ENCODE measurements at places on chromosomes 2 and 18.

GRCh38 chr18:62558015-62558663 lies 35.3 kb downstream of the ZCCHC2 start:
- no peak for DNase-seq

- DNase-seq: no peak
Measured at GRCh38 chr2:133821107-133821760, 253.0 kb upstream of the NCKAP5 start.

- DNase-seq: no peak
Measured at GRCh38 chr2:32200814-32201213, 35.1 kb downstream of the SLC30A6 start.

- DNase-seq: no peak
Measured at GRCh38 chr2:84526562-84526961, 10.3 kb downstream of the DNAH6 start.

GRCh38 chr2:206354129-206354528 lies 79.7 kb downstream of the ZDBF2 start:
- no peak for DNase-seq

DNA sequence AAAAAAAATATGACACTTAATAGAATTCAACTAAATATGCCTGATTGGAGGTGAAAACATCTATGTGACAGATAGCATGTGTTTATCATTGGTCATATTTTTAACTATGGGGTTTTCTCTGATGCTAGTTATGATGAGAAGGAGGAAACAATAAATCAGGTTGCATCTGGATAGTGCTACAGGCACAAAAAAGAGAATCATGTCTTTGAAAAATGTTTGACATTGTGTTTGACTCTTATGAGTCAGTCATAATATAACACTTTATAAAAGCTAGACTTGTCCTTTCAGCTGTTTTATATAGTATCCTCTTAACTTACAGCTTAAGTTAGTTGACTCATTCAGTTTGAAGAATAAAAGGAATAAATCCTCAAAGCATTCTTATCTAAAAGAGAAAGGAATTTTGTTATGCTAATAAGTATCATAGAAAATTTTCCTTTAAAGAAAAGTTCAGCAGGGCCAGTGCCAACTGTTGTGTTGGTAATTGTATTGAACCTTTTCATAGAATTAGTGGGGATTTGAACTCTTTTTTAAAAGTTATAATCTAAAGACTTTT lies 78.4 kb upstream of the UBXN4 start:
- DNase-seq: no peak

DNA sequence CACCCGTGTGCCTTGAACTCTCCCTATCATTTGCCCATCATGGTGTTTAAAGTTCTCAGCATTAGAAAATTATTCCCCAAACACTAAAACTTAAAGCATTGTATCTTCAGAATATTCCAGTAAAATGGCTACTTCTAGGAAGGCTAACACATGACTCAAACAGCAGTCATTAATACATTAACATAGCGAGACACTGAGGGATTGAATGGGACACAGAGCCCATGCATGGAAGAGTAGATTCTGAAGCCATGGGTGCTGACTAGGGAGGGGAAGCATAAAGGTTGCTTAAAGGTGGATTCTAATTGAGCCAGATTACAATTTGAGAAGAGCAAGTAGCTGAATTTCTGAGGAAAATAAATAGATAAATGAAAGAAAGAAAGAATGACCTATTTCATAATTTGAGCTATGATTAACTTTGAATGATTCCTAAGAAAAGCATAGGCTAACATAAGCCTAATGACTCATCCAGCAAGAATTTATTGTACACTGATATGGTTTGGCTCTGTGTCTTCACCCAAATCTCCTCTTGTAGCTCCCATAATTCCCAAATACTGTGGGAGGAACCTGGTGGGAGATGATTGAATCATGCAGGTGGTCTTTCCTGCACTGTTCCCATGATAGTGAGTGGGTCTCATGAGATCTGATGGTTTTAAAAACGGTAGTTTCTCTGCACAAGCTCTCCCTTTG lies 79.8 kb upstream of the PIK3C3 start:
- no peak for DNase-seq

DNA sequence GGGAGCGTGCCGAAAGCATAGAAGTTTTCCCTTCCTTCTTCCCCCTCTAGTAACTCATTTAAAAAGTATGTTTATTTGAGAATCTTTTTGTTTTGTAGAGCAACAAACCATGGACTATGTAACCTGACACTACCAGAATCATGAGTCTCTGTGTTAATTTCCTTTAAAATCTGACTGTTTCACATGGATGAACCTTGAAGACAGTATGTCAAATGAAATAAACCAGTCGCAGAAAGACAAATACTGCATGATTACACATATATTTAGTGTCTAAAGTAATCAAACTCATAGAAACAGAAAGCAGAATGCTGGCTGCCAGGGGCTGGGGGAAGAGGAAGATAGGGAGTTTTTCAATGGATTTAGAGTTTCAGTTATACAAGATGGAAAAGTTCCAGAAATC lies 32.3 kb downstream of the PTPN2 start:
- no peak for DNase-seq

- no peak for DNase-seq
Measured at GRCh38 chr2:20156076-20156759, 68.7 kb downstream of the SDC1 start.

- peak; percentile 52 for DNase-seq
Measured at GRCh38 chr2:62196278-62196901, 475 bp downstream of the B3GNT2 start.

GRCh38 chr2:127859712-127860085 lies 1.7 kb upstream of the POLR2D start:
- peak; percentile 50 for DNase-seq

DNA sequence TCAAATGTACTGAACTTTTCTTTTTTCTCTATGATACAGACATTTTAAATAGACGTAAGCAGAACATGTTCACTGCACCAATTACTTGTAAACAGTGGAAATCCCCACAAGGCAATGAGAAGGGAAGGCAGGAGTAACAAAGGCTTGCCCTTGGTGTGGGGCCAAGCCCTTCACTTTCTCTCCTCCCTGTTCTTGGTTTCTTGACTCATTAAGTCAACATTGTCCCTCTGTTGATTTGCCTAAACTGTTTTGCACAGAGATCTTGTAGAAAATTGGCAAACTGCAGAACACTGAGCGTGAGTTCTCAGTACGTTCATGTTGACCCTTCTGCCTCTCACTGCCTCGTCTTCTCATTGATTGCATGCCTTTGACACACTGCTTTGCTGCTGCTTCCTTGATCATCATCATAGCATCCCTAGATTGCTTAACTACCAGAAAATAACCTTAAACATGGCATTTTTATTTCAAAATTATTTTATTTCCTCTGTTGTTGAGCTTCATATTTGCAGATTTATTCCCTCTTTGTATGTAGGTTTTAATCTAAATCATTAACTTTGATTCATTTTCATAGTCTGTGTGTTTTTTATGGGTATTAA lies 257.7 kb downstream of the PTGR3 start:
- DNase-seq: no peak

DNA sequence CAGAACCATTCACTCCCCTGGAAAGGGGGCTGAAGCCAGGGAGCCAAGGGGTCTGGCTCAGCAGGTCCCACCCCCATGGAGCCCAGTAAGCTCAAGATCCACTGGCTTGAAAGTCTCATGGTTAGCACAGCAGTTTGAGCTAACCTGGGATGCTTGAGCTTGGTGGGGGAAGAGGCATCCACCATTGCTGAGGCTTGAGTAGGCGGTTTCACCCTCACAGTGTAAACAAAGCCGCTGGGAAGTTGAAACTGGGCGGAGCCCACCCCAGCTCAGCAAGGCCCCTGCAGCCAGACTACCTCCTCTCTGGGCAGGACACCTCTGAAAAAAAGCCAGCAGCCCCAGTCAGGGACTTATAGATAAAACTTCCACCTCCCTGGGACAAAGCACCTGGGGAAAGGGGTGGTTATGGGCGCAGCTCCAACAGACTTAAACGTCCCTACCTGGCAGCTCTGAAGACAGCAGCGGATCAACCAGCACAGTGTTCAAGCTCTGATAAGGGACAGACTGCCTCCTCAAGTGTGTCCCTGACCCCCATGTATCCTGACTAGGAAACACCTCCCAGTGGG lies 14.7 kb upstream of the TTC32 start:
- DNase-seq: no peak

GRCh38 chr18:10213526-10213925 lies 240.9 kb upstream of the APCDD1 start:
- DNase-seq: no peak

DNA sequence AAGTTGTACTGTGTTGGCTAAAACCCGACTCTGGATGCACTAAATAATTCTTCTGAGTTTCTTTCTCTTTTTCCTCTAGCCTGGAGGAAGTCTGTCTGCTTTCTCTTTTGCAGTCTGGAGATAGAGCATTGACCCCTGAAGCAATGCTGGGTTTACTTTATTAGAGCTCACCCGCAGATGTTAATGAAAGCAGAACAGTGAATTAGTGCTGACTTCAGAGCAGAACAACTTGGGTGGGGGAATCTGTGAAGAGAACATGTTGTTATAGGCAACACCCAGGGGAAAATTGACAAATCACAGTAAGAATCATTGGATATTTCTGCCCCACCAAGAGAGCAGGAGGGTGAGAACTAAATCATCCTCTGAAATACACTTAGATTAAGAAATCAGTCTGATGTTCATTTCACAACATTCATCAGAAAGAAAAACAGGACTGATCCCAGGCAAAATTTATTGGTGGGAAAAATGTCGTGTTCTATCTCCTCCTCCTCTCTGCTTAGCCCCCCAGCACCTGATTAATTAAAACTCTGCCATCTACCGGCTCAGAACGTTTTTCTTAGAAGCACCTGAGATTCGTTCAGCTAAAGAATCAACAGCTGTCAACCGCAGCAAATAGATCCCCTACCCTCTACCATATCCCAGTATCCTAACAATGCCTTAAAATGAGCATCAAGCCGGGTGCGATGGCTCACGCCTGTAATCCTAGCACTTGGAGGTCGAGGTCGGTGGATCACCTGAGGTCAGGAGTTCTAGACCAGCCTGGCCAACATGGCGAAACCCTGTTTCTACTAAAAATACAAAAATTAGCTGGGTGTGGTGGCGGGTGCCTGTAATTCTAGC lies 165.1 kb downstream of the FMNL2 start:
- DNase-seq: no peak

- DNase-seq: no peak
Measured at GRCh38 chr2:5691221-5691984, 781 bp upstream of the SOX11 start.

DNA sequence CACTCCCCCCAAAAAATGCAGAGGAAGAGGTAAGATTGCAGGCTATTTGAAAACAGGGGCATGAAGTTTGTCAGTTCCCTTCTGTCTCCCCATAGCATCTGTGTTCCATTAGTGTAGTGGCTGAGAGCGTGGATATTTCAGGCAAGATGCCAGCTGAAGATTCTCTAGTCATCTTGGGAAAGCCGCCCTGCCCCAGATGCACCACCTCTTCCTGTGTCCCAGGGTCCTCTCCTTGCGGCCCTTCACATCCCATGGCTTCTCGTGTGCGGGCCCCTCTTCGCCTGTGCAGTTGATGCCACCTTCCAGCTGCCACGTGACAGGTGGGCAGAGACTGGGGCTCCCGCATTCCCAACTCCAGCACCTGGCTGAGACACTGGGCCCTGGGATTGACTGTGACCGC lies 16.1 kb downstream of the TMEM127 start:
- DNase-seq: no peak

DNA sequence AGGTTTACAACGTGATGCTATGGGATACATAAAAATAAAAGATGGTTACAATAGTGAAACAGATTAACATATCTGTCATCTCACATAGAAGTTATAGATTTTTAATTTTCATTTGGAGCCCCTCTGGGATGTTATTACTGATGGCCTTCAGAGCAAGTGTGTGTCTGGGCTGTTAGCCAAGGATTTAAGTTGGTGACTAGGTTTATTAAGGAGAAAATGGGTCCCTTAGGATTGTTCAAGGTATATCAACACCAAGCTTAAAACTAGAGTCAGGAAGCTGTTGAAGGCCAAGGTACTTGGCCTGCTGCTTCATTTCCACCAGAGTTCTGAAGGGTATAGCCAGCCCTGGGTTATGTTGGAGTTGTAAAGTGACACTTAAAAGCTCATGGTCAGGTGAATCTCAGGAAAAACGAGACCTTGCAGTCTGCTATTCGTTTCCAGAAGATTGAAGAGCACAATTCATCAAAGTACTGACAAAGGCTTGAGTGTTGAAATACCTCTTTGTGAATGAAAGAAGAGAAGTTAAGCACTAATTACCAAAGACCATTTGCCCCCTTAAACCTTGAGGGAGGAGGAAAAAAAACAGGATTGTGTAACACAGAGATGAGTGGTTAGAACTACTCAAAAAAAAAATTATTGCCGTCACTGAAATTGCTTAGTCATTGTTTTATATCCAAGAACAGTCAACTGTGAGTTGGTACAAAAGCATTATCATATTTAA lies 48.4 kb downstream of the MAP2 start:
- no peak for DNase-seq

DNA sequence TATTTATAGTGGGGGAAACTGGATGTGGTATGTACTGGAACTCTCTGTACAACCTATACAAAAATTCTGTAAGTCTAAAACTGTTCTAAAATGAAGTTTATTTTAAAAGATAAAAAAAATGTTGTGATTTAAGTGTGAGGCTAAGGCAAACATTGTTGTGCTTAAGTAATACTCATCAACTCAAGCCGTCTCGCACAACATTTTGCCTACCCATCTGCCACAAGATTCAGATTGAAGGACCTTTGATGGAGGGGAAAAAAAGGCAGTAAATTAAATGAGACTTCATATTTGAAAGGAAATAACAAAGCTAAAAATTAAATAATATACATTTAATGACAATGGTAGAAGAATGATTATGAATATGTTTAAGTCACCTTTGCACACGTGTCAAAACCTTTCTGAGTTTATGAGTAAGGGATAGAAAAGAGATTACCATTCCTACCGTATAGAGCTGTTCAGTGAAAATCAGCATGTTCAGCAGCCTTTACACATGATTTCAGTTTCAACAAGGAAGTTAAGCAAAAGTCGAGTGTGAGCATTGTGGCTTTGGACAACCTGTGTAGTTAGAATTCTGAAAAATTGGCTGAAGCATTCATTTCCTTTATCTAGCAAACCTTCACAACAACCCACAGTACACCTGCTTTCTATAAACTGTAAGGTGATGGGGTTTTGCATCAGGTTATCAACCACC lies 499.3 kb downstream of the IRS1 start:
- DNase-seq: no peak

DNA sequence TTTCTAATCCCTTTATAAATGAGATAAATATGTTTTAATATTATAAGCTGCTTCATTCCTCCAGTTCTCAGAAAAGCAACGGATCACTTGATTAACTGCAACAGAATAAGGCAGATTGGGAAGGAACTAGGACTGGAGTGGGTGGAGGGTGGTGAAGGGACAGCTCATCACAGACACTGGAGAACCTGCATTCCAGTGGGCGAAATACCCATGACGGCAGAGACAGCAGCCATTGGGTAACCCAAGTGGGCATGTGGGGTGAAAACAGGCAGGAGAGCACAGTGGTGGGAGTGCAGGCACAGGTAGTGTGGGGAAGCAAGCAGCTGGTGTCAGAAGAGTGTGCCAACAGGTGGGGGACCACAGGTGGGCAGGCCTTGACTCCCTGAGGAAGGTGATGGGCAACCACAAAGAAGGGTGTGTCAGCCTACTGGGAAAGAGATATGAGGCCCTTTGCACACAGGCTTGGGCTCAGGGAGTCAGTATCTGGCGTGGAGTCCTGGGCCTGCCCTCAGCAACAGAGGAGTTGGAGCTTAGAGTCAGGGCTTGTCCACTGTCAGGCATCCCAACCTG lies 27.2 kb downstream of the DPYSL5 start:
- no peak for DNase-seq

Data from hematopoietic multipotent progenitor cell treated with erythropoietin and hydrocortisone succinate and interleukin-3 and kit ligand, for 17 days (in vitro differentiated cells).